ENCODE measurements at places on chromosomes 4 and X.

DNA sequence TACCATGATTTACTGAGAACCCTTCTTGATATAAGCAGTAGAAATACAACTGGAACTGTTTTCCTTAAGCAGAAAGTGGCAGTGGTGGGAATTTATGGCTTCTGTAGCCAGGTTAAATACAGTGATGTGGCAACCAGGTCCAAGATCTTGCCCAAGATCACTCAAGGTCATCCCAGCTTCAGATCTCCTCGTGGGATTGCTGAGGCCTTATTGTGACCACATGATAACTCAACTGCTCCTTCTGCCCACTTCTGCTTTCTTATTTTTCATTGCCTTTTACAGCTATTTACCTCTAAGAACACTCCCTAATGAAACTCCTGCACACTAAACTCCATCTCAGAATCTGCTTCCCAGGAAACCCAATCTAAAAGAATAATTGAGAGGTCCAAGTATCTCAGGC, 12.4 kb upstream of the CYBB start:
- DNase-seq = no peak

DNA sequence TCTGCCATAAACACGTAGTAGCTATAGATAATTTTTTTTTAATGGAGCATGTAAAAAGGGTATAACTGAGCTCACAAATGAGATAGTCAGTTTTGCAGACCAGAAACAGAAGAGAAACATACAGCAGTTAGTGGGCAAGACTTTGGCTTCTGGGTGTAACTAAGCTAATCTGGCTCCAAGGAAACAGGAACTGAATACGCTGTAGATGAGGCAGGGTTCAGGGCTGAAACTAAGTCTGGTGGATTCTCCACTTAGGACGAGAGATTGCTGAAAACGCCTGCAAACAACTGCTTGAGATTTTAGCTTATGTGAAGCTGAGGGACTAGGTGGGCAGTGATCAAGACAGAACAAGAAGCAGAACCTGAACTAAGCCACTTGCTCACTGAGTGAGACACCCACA, 91.7 kb downstream of the SMIM20 start:
- no peak for DNase-seq

DNA sequence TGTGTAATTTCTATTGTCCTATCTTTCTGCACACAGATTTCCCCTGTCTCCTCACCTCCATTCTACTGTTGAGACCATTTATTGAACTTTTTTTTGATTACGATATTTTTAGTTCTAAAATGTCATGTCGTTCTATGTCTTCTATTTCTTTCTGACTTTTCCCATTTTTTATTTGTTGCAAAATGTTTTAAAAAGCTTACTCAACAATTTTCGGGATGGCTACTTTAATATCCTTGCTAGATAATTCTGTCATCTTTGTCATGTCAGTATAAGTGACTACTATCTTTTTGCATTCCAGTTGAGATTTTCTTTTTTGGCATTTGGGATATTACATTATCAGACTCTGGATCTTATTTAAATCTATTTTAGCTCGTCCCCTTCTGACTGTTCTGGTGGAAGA, 7.5 kb upstream of the DMD start:
- DNase-seq = no peak

DNA sequence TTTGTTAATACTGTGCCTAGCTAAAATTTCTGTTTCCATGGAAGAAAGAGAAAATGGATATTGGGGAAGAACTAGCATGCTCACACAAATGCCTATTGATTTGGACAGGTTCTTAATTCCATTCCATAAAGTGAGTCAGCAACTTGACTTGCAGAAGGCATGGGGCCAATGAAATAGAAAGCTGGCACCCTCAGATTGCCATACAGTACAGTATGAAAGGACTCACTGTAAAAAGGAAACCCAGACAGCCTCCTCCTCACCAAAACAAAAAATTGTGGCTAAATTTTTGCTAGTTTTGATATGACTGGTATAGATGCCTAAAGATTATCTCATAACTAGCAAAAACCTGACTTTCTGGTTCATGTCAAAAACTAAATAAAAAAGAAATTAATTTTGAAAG, 11.2 kb upstream of the TAB3 start:
- DNase-seq = no peak

GRCh38 chr4:20421603-20421985, 169.9 kb downstream of the SLIT2 start:
- no peak for DNase-seq

DNA sequence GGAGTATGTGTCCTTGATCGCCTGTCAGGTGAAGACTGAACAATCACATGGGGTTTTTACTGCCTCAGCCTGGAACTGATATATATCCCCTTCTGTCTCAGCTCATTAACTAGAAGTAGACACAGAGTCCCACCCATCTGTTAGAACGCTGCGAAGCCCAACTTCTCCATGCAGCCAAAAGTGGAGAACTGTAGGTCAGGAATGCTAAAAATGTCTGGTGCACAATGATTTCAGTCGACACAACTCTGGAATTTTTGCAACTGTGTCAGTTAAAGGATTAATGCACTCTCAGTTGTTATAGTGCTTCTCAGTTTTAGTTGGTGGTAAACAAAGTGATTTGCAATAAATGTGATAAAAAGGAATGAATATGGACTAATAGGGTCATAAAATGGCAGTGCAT, 287.2 kb downstream of the INPP4B start:
- DNase-seq = no peak

DNA sequence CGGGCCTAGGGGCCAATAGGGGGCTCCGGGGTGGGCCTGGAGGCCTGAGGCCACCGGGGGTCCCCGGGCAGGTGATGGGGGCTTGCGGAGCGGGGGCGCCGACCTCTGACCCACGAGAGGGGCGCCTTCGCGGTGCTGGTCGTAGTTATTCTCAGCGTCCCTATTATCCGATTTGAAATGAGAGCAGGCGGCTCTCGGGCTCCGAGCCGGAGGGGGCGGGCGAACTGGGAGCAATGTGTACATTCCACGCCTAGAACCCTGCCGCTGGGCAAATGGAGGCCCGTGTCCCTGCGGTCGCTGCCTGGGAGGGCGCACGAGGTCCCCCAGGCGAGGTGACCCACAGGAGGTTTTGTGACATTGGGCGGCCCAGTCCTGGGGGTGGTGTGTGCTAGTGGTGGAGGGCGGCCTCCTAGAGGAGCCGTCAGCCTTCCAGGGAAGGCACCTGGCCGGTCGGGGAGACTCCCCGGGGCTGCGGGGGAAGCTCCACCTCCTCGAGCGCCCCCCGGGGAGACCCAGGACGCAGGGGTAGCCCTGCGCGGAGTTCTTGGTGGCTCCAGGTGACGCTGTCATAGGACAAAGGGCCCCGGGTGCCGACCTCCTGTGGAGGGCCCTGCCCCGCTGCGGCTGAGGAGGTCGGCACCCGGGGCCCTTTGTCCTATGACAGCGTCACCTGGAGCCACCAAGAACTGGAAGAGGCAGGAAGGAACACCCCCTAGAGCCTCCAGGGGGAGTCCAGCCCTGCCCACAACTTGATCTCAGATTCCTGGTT, 102.6 kb upstream of the PRKX start:
- peak; percentile 71 for DNase-seq

DNA sequence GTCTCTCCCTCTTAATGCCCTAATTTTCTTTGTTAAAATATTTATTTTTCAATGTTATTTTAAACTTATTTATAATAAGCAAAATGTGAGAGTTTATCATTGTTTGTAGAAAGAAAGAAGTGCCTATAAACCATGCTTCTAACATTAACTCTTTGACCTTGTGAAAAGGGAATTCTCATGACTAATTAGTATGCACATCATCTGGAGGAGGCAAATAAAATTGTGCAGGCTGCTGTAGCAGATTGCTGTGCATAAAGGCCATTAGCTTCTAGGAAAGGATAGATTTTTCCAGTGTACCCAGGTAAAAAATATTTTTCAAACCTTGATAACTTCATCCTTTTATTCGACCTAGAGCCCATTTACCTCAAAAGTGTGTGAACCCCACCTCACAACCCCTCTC, 84.6 kb upstream of the GUCY1A1 start:
- no peak for DNase-seq

DNA sequence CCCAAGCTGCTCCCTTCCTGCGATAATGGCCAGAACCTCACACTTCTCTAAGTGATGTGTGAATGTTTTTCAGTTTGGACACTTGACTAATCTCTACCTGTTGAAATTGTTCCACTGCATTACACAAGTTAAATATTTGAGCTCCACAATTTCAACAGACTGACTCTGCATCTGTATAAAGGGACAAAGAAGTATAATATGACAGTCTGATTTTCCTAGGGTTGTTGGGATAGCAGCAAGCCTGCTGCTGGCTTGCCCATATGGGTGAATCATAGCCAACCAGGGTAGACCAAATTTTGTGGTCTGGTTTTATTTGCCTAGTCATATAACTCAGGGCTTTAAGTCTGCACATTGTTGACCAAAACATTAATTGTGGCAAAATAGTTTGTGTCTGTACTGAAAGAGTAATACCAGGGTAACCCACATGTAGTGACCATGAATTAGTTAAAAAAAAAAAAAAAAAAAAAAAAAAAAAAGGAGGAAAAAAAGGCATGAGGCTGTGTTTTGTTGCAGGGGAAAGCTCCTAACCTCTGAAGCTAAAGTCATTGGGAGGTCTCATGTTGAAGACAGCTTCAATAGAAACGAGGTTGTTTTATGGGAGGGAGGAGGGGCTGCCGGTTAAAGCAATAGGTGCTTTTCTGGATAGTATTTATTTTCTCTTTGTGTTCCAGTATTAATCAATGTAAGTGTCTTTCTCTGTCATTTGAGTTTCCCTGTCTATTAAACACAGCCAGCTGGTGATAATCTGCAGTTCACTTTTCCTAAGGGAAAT, 534.2 kb downstream of the RAB28 start:
- no peak for DNase-seq

GRCh38 chr4:146333187-146333894, 119.0 kb downstream of the REELD1 start:
- DNase-seq = peak; percentile 70
